ENCODE measurements at places on chromosomes 16 and 17.

DNA sequence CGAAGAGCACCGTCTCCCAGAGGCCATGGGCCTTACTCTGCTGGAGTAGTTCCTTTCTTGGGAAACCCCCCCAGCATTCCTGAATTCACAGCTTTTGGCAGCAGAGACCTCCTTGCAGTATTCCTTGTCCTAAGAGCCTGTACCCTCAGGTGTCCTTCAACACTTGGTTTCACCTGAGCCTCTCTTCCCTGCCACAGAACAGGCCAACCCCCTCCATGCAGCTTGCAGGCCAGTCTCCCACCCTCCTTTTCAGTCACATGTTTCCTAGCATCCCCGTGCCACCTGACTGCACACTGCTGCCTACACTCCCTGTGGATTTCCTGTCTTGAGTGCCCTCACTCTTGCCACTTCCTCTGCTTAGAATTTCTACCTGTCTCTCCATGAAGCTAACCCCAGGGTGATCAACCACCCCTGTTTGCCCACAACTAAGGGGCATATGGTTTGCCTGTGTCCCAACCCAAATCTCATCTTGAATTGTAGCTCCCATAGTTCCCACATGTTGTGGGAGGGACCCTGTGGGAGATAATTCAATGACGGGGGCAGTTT, 65.5 kb downstream of the DYNLRB2 start:
- DNase-seq: no peak

GRCh38 chr16:54265575-54266107, 20.9 kb downstream of the IRX3 start:
- DNase-seq: no peak

- DNase-seq: no peak
These were observed 23.9 kb downstream of the PEMT start for GRCh38 chr17:17567631-17568030.

DNA sequence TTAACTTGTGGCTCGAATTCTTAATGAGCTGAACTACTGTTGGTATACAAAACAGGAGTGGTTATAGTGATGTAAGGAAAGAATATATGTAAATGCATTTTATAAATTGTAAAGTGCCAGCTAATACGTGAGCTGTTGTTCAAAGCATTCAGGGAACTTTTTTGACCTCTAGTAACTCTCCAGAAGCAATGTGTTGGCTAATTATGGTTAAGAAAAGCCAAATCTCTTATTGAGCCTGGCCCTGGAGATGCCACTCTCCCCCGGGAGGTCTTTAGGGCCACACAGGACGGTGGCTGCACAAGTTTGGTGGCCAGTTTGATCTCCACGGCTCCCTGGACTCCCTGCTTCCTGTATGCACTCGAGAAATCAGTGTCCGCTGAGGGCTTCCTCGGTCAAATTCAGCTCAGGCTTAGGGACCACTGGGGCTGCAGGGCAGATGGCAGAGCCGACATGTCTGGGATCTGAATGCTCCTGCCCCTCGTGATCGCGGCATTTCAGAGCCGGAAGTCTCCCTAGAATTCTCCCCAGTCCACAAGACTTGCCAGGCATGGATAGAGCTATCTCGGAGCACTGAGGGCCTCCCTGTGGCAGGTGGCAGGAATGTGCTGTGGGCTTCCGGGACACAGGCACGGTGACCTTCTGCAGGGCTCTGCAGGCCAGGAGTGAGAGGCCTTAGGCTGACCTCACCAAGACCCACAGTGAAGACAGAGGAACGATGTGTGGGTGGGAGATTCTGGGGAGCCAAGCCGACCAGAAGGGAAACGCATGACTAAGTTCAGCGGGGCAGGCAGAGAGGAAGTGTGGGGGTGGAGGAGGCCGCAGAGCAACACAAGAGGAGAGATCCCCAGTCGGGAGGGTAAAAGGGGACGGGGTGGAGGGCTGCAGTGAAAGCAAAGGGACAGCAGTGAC, 18.6 kb upstream of the PITPNM3 start:
- no peak for DNase-seq

DNA sequence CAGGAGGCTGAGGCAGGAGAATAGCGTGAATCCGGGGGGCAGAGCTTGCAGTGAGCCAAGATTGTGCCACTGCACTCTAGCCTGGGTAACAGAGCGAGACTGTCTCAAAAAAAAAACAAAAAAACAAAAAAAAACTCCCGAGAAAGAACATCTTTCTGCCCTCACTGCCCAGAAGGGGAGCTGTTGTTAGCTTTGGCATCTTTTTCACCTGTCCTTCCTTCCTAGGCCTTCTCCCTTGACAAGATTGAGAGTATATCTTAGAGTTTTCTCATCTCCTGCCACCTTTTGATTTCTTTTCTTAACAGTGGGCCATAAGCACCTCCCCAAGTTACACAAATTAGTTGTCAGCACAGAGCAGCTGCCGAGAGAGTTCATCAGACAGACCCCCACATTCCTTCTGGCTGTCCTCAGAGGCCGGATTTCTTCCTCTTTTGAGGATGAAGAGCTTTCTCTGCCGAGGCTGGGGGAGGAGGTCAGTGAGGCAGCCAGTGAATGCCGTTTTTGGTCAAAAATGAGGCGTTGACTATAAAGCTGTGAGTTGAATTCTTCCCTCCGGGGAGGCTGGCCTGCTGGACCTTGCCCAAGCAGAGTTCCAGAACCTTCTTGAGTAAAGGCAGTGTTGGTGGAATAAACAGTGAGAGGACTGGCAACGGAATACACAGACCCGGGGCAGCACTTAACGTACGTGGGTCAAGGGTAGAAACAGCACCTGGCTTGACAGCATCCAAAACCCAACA, 127.0 kb downstream of the ABCC6 start:
- no peak for DNase-seq

GRCh38 chr17:41664587-41665565, 23.8 kb upstream of the EIF1 start:
- DNase-seq: no peak

DNA sequence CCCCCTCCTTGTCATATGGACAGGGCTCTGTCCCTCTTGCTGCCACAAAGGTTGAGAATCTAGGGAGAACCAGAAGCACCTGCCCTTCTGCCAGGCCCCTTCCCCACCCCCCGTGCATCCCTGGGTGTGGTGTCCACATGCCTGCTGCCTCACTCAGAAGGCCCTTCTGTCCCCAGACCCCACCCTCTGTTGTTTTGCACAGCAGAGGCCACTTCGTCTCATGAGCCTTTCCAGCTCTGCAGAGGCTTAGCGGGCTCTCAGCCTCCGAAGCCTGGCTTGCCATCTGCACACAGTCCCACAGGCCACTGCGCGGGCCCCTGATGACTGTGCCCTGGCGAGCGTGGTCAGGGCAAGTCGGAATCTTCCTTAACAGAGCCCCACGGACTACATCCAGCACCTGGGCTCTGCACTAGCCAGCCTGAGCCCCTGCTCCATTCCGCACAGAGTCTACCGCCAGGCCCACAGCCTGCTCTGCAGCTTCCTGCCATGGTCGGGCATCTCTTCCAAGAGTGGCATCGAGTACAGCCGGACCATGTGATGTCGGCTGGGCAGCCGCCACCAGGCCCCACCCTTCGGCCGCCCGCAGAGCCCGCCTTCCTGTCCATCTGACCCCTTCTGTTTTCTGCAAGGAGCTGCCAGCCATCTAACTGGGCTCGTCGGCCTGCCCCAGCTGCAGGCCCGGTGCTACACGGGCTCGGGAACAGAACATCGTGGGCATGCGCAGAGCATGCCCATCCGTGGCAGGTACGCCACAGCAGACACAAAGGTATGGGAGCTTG, 10.8 kb downstream of the C16orf90 start:
- DNase-seq: no peak

GRCh38 chr17:81251709-81252301, 12.7 kb downstream of the NDUFAF8 start:
- no peak for DNase-seq

- no peak for DNase-seq
These were observed 223.6 kb downstream of the BCAS3 start for GRCh38 chr17:60901242-60901641.

- no peak for DNase-seq
These were observed 20.1 kb upstream of the KRT19 start for GRCh38 chr17:41547921-41548843.

DNA sequence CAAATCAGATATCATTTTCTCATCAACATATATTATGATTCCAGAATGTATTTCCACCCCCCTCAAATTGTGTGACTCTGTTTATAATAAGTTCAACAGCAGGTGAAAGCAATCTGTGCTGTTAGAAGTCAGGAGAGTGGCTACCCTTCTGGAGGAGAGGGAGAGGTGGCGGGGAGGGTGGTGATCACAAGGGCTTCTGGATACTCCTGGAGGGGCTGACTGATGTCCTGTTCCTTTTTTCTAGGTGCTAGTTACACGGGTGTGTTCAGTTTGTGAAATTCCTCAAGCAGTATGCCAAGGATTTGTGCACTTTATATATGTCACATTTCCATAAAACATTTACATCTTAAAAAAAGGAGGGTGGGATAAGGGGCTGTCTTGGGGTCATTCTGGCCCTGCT, 119.1 kb downstream of the IRF8 start:
- DNase-seq: no peak

- no peak for DNase-seq
These were observed 96.8 kb downstream of the BRIP1 start for GRCh38 chr17:61766520-61766919.

- DNase-seq: no peak
These were observed 21.4 kb downstream of the TOM1L2 start for GRCh38 chr17:17950806-17951205.

- DNase-seq: peak; percentile 97
These were observed 23.0 kb upstream of the EIF1 start for GRCh38 chr17:41665566-41666236.

GRCh38 chr17:56125830-56126819, 27.1 kb upstream of the ANKFN1 start:
- DNase-seq: peak; percentile 5

- no peak for DNase-seq
These were observed 30.1 kb downstream of the FZD2 start for GRCh38 chr17:44587339-44587738.

DNA sequence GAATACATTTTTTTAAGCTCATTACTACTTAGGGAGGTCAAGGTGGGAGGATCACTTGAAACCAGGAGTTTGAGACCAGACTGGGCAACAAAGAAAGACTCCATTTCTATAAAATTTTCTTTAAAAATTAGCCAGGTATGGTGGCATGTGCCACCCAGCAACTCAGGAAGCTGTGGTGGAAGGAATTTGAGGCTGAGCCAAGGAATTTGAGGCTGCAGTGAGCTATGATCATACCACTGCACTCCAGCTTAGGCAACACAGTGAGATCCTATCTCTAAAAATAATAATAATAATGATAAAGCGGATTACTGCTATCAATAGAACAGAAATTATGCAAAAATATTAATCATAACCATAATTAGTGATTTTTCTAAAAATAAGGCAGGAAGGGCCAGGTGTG, 170.3 kb downstream of the COPRS start:
- no peak for DNase-seq

GRCh38 chr16:6905601-6906000, 427.0 kb upstream of the RBFOX1 start:
- no peak for DNase-seq

GRCh38 chr16:85733839-85734170, 17.1 kb downstream of the C16orf74 start:
- no peak for DNase-seq

DNA sequence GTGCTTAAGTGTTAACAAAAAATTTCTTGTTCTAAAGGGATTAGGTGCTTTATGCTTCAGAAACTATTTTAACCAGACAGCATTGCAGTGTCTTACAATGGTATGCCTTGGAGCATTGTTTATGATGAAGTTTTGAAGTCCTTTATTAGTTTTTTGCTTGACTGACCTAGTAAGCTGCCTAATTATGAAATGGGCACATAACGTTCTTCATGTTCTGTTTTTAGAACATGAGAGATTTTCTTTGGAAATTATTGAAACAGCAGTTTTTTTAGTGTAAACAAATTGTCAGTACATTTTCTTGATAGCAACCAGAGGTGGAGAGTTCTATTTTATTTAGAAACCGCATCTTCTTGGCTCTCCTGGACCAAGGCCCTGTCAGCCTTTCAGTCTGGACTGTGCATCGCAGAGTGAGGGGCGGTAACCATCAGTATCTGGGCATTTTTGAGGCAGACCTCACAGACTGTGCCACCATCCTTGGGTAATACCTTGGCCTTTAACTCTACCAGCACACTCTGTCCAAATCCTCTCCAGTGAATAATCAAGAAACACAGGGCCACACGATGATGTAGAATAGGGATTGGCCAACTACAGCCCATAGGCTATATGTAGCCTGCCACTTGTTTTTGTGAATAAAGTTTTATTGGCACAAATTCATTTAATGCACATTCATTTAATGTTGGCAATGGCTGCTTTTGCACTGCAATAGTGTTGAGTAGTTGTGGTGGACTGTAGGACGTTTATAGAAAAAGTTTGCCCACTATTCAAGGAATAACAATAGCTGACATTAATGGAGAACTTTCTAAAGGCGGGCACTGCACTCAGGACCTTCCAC, 81.1 kb downstream of the VPS35L start:
- no peak for DNase-seq

DNA sequence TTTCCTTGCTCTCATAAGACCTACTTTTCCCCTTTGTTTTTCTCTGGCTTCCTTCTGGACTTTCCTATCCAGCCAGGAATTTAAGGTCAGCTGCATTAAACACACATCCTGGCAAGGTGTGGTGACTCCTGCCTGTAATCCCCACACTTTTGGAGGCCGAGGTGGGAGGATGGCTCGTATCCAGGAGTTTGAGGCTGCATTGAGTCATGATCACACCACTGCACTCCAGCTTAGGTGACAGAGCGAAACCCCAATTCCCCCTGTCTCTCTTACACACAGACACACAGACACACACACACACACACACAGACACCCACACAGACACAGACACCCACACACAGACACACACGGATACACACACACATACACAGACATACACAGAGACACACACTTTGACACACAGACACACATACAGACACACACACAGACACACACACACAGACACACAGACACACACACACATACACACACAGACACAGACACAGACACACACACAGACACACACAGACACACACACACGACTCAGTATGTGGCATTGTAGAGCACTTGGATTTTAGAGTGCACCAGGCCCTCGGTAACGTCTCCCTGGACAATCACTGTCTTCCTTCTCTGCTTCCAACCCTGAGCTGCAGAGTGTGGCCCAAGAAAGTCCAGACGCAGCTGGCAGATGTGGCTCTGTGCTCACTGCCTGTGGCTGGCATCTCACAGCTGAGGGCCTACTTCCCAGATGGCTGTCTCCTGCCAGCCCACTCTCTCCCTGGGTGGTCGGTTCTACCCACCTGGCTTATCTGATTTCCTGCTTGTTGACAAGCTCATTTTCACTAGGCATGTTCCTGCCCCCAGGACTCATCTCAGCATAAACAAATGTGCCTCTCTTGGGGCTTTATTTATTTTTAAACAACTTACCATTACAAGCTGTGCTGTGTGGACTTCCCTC, 39.0 kb downstream of the NLRP1 start:
- DNase-seq: no peak

- DNase-seq: no peak
These were observed 975 bp downstream of the SNX29 start for GRCh38 chr16:11977376-11978041.

GRCh38 chr16:70638814-70639792, 7.3 kb upstream of the IL34 start:
- DNase-seq: peak; percentile 31

DNA sequence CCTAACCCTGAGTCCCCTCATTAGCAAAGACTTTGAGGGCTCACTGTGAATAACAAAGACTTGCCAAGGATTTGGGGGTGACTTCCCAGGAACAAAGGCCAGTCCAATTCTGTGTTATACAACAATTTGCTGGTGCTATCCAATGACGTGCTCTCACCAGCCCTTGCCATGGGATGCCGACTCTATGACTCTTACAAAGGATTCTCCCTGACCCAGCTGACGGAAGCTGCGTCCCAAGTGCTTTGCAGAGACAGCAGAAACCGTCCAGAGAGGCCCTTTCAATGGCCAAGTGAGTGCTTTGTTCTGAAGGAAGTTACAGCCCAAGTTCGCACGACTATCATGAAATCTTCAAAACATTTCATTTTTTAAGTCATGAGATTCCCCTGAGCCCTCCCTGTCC, 345.3 kb upstream of the TNRC6C start:
- no peak for DNase-seq

Data from RPMI8226 (cell line).